ENCODE measurements at places on chromosomes 4 and X.

DNA sequence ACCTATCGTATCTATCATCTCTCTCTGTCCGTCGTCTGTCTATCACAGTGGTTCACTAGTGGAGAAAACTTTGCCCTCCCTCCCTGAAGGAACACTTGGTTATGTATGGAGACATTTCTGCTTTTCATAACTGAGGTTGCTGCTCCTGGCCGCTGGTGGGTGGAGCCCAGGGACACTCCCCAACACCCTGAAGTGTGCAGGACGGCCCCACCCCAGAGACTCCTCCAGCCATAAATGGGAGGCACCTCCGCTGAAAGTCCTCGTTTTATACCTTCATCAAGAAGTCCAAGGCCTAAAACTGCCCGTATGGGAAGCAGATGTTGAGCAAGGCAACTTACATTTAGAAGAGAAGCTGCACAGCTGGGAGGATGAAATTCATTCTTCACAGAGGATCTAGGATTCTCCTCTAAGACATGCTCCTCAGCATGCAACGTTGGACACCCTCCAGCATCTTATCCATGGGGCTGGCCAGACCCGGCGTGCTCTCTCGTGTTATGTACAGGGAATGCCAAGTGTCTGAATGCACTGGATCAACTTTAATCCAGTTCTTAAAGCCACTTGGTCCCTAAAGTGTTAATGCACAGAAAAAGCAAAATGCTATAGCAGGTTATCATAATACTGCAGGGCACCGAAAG, 43.5 kb downstream of the PRKX start:
- no peak for DNase-seq

GRCh38 chr4:94852616-94853015, 94.9 kb downstream of the BMPR1B start:
- DNase-seq, result no peak

DNA sequence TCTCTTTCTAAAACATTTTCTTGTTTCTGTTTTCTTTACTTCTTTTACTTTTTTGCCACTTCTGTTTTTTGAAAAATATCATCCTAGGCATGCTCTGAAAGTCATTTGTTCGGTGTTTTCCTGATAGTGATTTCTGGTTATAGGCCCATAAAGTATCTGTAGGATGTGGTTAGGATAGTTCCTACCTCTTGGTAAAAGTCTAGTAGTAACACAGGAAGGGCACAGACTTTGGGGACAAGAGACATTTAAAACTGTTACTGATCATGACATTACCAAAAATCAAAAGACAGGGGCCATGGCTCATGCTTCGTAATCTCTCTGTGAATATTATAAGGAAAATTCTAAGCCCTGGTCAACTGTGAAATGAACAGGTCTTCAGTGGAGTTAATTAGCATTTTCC, 44.8 kb downstream of the FHL1 start:
- no peak for DNase-seq

- no peak for DNase-seq
These were observed 22.3 kb upstream of the EMCN start for GRCh38 chr4:100540131-100540530.

GRCh38 chr4:40394236-40394635, 59.1 kb downstream of the CHRNA9 start:
- no peak for DNase-seq

- DNase-seq, result no peak
These were observed 404.8 kb downstream of the TLL1 start for GRCh38 chr4:166277853-166278252.

Data from H54 (cell line).